ENCODE measurements at places on chromosomes 3 and 15. TPM values are rescaled to one million over a fixed set of nuclear protein-coding genes. Genes with fewer than 3 reads are reported as not detected.

PIGZ gene
- total RNA-seq, result 7.9 TPM

DUOXA2 gene
- total RNA-seq, result not detected

ADGRG7 gene
- total RNA-seq, result not detected

MOBP gene
- total RNA-seq, result not detected

ITGB5 gene
- total RNA-seq, result 419 TPM

SI gene
- total RNA-seq, result not detected

UBAP1L gene
- 5.4 TPM for total RNA-seq

HYAL3 gene
- total RNA-seq, result 3.0 TPM

KNG1 gene
- total RNA-seq, result not detected

EPHB1 gene
- 0.75 TPM for total RNA-seq

DNA sequence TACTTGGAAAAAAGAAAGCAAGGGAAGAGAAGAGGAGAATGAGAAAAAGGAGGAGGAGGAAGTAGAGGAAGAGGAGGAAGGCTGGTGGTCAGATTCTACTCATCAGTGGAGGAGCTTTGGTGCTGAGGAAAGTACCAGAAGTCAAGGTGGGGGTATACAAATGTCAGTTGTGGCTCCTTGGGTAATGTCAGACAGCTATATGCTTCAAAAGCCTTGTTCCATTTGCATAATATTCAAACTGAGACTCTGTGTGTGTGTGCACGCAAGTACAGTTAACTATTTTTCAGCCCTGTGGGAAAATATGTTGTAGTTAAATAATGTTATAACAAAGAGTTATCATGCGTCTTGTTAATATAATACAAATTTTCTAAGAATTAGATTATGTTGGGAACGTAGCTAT, 609.7 kb downstream of the PDCD6IP start:
- no peak overlapping the region for H3K27ac ChIP-seq
- no peak overlapping the region for H3K4me3 ChIP-seq
- H3K4me1 ChIP-seq, result peaks cover 7% of the 10 kb centered on the region
- DNase-seq, result no peak

DNA sequence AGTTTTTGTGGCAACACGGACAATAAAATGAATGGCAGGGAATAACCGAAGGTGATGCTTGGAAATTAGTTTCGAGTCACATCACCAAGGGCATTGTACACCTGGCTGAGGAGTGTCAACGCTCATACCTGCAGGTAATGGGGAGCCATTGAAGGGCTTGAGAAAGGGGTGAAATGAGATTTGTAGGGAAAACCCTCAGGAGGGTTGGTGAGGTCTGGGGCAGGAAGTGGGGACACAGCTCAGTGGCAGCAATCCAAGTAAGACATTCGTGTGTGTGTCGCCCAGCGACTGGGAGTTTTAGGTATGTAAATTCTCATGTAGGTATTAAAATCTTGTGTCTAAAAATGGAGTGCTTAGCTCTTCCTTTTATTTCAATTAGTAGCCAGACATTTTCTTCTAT, 14.3 kb downstream of the PARP14 start:
- no peak overlapping the region for H3K4me3 ChIP-seq
- H3K4me1 ChIP-seq, result no peaks in the 10 kb centered on the region
- H3K27ac ChIP-seq, result no peak overlapping the region
- no peak for DNase-seq
- no peaks in the 10 kb centered on the region for H3K27me3 ChIP-seq

DNA sequence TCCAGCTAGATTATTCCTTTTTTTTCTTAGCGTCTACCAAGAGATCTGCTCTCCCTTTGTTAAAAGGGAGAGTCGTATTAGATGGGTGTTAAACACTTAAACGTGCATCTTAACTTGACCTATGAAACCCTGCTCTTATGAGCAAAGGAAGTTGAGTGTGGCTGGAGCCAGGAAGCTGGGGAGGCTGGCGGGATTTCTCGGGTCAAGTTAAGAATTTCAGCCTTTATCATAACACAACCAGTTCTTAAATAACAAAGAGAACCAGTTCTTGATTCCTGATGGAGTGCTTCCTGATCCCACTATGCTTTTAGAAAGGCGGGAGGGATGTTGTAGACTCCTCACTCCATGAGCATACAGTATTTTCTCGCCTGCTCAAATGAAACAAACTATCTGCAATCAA, 215.1 kb downstream of the ITPR1 start:
- peaks cover 16% of the 10 kb centered on the region for H3K36me3 ChIP-seq
- H3K4me3 ChIP-seq, result no peak overlapping the region
- DNase-seq, result no peak
- no peaks in the 10 kb centered on the region for H3K27me3 ChIP-seq
- no peak overlapping the region for H3K27ac ChIP-seq

DNA sequence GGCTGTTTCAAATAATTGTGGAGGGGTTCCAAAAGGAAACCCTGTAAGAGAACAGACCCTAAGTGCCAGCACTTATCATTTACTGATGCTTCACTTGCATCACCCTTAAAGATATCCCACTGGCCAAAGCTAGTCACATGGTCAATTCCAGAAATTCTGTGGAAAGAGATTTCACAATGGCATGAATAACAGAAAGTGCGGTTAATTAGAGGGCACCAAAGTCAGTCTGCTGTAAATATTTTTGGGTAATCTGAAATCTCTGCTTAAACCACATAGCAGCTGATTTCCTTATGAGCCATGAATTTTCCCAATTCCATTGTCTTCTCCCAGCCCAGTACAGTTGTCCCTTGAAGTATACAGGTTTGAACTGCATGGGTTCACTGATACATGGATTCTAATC, 346.1 kb downstream of the SI start:
- peaks cover 8% of the 10 kb centered on the region for H3K4me1 ChIP-seq
- DNase-seq, result no peak
- no peaks in the 10 kb centered on the region for H3K36me3 ChIP-seq
- H3K4me3 ChIP-seq, result no peak overlapping the region

GRCh38 chr3:164806188-164806587, 272.1 kb downstream of the SI start:
- no peak for DNase-seq
- H3K4me1 ChIP-seq, result no peaks in the 10 kb centered on the region
- H3K36me3 ChIP-seq, result no peaks in the 10 kb centered on the region
- peaks cover 4% of the 10 kb centered on the region for H3K27me3 ChIP-seq
- no peak overlapping the region for H3K27ac ChIP-seq

DNA sequence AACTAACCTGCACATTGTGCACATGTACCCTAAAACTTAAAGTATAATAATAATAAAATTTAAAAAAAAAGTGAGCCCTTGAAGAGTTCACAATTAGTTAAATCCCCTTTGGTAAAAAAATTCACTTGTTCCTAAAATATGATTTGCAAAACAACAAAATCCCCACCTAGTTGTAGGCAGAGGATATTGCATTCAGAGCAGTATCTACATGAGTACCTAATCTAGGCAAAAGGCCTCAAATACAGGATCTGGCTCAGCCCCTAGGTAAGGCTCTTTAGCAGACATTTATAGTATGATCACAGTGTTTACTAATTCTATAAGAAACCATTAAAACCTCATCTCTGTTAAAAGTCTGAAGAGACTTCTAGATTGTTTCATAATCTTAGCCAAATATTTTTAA, 89.3 kb upstream of the CCDC80 start:
- peaks cover 3% of the 10 kb centered on the region for H3K4me1 ChIP-seq
- H3K4me3 ChIP-seq, result no peak overlapping the region
- no peaks in the 10 kb centered on the region for H3K27me3 ChIP-seq
- H3K27ac ChIP-seq, result no peak overlapping the region
- no peak for DNase-seq

DNA sequence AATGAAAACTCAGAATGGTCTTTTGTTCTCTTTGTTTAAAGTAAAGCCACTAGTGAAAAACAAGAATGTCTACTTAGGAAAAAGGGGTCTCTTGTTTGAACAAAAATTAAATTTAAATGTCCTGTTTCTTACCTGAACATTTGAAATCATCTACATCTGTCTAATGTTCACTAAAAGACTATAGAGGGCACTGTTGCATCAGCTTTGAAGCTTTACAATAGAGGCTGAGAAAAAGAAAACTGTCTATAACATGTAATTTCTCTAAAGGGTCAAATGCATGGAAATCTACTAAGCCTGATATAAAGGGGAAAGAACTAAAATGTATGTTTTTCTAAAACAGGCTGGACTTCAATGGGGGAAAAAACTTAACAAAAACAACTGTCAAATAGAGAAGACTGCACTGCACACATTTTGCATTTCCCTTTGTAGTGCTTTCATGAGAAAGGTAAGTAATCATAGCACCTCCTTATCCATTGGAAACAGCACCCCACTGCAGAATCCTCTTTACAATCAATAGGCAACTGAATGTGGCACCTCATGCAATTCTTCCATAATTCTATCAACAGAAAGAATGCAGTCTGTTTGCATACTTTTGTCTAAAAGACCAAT, 26.3 kb downstream of the DPH6 start:
- no peak for DNase-seq
- no peak overlapping the region for H3K4me3 ChIP-seq
- H3K36me3 ChIP-seq, result peaks cover 2% of the 10 kb centered on the region
- H3K4me1 ChIP-seq, result peaks cover 31% of the 10 kb centered on the region
- no peaks in the 10 kb centered on the region for H3K27me3 ChIP-seq

DNA sequence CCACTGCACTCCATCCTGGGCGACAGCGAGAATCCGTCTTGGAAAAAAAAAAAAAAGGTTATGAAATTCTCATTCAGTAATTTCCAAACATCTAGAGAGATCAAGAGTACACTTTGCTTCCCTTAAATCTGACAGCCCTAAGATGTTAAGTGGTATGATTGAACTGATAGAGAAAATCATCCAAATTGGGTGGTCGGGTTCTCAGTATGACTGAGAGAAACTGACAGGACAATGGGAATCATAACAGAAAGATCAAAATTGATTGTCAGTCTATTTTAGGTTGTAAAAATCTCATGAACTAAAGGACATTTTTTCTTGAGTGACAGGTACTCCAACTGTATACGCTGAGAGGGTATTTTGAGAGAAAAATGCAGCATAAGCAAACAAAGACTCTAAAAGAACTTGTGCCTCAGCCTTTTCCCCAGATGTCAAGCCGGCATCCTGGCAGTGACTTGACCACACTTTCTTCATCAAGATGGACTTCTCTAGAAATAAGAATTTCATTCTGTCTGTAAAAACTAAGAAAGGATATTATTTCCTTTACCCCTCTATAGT, 65.8 kb downstream of the MYO5A start:
- peaks cover 7% of the 10 kb centered on the region for H3K36me3 ChIP-seq
- peaks cover 12% of the 10 kb centered on the region for H3K4me1 ChIP-seq
- no peak overlapping the region for H3K4me3 ChIP-seq
- DNase-seq, result no peak
- H3K27ac ChIP-seq, result no peak overlapping the region

DNA sequence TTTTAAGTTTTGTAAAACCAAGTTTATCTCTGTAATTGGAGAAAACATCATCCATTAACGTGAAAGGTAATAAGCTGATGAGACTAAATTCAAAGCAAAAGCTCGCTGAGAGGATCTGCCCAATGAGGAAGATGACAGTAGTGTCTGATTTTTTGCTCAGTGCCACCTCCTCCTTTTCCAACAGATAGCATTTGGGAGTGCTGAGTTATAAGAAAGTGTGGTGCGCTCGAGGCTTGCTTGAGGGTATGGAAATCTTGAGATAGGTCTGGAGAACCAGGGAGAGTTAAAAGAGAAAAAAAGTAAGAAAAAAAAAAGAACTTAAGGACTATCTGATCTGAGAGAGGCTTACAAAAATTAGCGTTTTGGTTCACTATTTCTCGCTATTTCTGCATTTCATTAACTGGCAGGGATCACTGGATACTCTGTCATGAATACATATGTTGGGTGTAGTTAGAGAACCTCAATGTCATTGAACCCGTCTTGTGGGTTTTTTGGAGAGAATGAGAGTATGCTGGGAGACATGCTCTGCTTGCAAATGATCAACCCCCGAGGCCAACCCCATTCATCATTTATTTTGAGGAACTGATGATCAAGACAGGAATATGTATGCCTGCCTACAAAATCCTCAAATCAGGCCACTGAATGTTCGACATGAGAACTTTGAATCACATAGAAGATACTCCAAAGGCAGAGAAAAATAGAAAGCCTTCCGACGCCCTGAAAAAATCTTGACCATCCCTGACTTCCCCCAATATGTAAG, 973 bp upstream of the USP13 start:
- H3K4me3 ChIP-seq, result peak overlapping the region; percentile 80
- DNase-seq, result no peak
- peaks cover 3% of the 10 kb centered on the region for H3K36me3 ChIP-seq
- peak overlapping the region; percentile 95 for H3K27ac ChIP-seq
- H3K27me3 ChIP-seq, result no peaks in the 10 kb centered on the region

DNA sequence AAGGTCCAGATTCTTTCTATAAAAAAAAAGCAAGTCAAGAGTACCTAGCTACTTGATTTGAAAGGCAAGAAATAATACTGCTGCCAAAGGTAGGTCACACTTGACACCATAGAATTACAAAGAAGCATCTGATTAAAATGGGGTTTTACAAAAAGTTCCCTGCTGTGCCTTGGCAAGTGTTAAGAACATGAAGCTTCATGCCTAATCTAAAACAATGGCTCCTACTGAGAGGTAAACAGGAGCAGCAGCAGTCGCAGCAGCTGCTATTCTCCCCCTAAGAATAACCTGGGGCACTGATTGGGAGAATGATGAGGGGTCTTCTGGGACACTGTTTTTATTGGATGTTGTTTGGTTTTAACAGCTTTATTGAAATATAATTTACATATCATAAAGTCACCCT, 14.1 kb downstream of the UBP1 start:
- H3K4me1 ChIP-seq, result peaks cover 61% of the 10 kb centered on the region
- no peak overlapping the region for H3K27ac ChIP-seq
- H3K4me3 ChIP-seq, result no peak overlapping the region
- H3K27me3 ChIP-seq, result no peaks in the 10 kb centered on the region

- no peaks in the 10 kb centered on the region for H3K36me3 ChIP-seq
- H3K4me3 ChIP-seq, result no peak overlapping the region
- H3K27me3 ChIP-seq, result peaks cover 9% of the 10 kb centered on the region
- H3K27ac ChIP-seq, result no peak overlapping the region
These were observed 31.1 kb upstream of the SLC24A5 start for GRCh38 chr15:48089702-48090101.

- no peaks in the 10 kb centered on the region for H3K4me1 ChIP-seq
- peaks cover 34% of the 10 kb centered on the region for H3K36me3 ChIP-seq
- H3K27me3 ChIP-seq, result no peaks in the 10 kb centered on the region
- H3K27ac ChIP-seq, result no peak overlapping the region
These were observed 151.3 kb downstream of the ADAM10 start for GRCh38 chr15:58597943-58598828.

GRCh38 chr3:42257007-42257406, 9.0 kb downstream of the CCK start:
- H3K4me1 ChIP-seq, result peaks cover 3% of the 10 kb centered on the region
- H3K36me3 ChIP-seq, result no peaks in the 10 kb centered on the region
- DNase-seq, result no peak
- H3K27ac ChIP-seq, result no peak overlapping the region
- no peak overlapping the region for H3K4me3 ChIP-seq
- peaks cover 40% of the 10 kb centered on the region for H3K27me3 ChIP-seq

Measured in osteocyte (in vitro differentiated cells).